Amygdala (tissue), 56 donors: ENCODE measurements at places on chromosomes 2 and 18.

- no peak for DNase-seq
Observed at GRCh38 chr2:159153463-159153862, 133.0 kb downstream of the WDSUB1 start.

GRCh38 chr2:35184471-35184870 lies 1171.1 kb upstream of the CRIM1 start:
- DNase-seq, result no peak

- DNase-seq, result no peak
Observed at GRCh38 chr2:216687646-216688045, 7.7 kb downstream of the IGFBP5 start.

DNA sequence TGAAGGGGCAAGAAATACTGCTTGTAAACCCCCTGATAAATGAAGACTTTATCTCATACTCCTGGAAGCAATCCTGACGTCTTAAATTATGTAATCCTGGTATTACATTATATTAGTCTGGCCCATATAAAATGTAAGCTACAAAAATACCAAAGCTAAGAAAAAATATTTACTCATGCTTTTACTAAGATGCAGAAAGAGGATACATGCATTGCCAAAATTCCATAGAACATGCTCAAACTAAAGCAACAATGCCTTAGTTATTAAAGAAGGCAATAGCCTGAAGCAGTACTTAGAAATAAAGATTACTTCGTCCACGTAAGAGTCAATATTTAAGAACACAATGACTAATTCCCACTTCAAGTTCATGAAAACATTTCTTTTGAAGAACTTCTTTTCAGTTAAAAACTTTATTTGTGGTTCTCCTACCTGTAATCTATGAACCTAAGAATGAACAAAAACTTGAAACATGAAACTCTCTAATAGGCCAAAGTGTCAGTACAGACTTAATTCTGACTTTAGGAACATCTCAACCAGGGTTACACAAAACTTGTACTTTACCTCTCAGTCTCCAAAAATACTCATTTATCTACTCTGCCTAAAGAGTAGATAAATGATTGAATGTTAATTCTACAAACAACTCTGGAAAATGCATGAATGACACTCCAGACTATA lies 117.3 kb downstream of the THADA start:
- DNase-seq, result no peak

DNA sequence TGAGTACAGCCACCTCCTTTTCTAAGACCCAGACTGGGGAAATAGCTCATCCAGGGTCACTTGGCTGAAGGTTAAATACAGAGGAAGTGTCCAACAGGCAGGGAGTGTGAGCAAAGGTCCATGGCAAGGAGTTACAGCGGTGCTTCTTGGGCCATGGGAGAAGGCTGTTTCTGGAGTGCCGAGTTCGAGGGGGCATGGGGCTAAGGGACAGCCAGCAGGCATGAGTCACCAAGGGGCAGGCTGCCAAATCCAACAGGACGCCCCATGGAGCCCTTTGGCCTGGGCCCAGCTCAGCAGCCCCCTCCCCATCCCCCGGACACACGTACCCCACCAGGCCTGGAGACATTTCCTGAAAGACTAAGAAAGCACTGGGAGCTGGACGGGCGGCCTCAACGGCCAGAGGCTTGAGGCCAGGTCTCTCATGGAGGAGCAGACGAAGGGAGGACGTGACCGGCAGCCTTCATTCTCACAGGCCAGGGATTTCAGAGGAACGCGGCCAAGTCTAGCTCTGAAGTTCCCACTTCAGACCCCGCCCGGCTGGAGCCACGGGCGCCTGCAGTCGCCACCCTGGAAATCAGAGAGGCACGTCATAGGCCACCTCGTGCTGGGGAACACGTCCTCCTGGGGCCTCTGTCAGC lies 160.4 kb downstream of the SMAD7 start:
- no peak for DNase-seq

DNA sequence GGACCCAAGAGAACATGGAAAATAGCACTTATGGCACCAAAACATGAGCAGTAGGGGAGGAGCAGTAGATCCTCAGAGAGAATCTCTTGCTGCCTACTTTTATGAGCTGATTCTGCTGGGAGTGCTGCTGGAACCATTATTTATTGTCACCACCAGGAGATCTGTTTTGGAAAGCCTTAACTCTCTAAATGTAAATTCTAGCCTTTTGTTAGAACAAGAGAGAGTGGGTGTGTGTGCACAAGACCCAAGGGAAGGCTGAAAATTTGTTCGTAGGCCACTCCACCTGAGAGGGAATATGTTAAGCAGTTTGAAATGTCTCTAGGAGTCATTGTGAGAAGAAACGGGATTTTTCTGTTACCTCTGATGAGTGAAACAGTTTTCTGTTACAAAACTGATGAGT lies 16.2 kb upstream of the FAM237A start:
- DNase-seq, result no peak

- no peak for DNase-seq
Observed at GRCh38 chr2:55843096-55843993, 80.2 kb downstream of the EFEMP1 start.

DNA sequence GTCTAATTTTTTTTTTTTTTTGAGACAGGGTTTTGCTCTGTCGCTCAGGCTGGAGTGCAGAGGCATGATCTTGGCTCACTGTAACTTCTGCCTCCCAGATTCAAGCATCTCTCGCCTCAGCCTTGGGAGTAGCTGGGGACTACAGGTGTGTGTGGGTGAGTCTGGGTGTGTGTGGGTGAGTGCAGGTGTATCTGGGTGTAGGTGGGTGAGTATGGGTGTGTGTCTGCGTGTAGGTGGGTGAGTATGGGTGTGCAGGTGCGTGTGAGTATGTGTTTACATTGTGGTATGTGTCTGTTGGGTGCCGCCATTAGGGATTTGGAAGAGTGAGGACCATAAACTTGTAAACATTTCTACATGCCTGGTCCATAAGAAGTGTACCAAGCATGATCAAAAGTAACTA lies 1.5 kb upstream of the RAB6C start:
- no peak for DNase-seq

- DNase-seq, result no peak
Observed at GRCh38 chr18:66497351-66497750, 106.5 kb downstream of the CDH19 start.

DNA sequence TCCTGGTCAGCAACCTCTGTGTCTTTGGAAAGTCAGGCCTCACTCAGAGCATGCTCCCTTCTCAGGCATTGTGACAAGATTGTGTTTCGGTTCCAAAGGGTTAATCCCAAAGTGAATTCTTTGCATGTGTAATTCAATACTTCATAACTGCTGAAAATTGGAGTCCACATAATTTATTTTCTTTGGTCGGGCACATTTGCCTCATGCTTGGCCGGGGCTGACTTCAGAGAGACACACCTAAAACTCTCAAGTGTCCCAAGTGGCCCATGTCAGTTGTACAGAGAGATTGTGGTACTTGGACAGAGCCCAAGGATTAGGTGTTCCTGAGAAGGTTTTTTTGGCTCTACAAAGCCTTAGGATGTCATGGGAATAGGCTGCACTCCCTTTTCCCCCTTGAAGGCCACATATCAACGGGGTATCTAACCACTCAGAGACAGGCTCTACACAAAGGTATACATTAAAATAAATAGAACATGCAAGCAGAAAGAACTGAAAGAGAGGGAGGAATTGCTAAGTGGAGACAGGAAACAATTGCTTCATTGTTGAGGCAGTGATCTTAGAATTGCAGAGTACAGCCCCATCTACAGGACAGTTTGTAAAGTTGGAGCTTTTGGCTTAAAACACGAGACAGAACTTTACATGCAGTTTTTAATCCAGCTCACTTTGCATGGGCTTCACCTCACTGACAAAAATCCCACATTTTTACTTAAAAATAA lies 1232.3 kb upstream of the ZEB2 start:
- DNase-seq, result no peak

DNA sequence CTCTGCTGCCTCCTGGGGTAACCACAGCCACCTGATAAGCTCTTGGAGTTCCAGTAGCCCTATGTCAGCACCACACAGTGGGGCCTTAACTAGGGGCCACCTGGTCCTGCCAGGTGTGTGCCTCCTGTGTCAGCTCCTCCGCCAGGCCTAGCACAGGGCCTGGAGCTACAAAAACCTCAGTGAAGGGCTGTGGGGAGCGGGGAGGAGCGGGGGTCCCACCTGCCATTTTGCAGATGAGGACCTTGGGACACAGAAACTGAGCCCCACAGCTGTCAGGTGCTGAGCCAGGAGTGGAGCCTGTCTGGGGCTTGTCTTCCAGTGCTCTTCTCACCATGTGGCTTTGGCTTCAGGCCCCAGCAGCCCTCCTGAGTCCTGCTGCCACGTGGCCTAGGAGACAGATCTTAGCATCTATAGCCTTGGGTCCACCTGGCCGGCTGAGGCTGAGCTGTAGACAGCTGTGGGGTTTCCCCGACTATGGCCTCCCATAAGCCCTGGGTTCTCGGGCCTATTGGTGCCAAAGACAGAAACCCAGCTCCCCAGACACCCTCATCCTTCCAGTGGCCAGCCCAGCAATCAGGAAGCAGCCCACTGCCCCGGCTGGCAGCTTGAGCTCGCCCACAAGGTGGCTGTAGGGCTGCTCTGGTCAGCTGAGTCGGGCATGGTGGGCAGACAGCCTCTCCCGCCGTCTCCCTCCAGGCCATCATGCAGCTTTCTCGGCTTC lies 104.5 kb upstream of the MCFD2 start:
- no peak for DNase-seq

GRCh38 chr2:104876606-104877570 lies 23.0 kb downstream of the POU3F3 start:
- DNase-seq, result no peak

- no peak for DNase-seq
Observed at GRCh38 chr18:44884431-44884830, 203.7 kb downstream of the SETBP1 start.
